Spinal cord (tissue), 10 donors: ENCODE measurements at places on chromosomes 7 and 10.
A peak's percentile ranks its signal among the peaks of the same experiment; 100 is the strongest.

- no peak for DNase-seq
Observed at GRCh38 chr10:23114228-23114850, 19.0 kb downstream of the MSRB2 start.

DNA sequence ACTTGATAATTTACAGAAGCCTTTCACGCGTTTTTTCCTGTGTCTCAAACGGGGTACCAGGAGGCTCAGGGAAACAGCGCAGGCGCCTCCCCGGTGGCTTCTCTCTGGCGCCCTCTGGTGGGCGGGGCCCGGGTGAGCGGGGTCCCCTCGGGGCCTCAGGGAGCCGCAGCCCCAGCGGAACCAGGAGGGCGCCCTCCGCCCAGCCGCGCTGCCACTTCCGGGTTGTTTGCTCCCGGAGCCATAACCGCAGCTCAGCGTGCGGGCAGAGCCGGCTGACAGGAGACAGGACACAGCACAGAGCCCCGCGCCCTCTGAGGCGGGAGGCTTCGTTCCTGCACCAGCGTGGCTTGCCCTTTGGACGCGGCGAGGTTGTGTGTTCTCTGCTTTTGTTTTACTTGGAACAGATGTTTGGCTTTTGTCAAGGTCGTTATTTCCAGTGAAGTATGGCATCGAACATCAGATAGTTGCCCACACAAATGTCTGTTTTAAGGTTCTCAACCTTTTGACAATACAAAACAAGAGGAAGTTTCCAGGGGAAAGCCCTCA, 6.9 kb upstream of the CYP2E1 start:
- DNase-seq: no peak

DNA sequence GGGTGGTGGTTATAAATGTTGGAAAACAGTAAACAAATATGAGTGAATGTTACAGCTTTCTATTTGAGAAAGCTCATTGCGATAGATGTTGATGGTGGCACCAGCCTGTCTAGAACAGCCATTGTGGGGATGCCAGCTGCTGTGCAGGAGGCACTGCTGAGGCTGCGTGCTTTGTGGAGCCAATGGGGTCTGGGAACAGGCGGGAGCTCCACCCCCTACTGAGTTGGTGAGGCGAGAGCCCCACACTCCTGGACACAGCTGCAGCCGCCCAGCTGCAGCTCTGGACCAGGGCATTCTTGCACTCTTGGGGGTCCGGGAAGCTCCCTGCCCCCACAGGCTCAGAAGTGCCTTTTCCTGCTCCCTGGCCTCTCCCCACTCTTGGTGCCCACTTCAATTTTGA, 1147.1 kb upstream of the LRRTM3 start:
- no peak for DNase-seq

GRCh38 chr10:70055550-70055949, 2.9 kb downstream of the MACROH2A2 start:
- no peak for DNase-seq

DNA sequence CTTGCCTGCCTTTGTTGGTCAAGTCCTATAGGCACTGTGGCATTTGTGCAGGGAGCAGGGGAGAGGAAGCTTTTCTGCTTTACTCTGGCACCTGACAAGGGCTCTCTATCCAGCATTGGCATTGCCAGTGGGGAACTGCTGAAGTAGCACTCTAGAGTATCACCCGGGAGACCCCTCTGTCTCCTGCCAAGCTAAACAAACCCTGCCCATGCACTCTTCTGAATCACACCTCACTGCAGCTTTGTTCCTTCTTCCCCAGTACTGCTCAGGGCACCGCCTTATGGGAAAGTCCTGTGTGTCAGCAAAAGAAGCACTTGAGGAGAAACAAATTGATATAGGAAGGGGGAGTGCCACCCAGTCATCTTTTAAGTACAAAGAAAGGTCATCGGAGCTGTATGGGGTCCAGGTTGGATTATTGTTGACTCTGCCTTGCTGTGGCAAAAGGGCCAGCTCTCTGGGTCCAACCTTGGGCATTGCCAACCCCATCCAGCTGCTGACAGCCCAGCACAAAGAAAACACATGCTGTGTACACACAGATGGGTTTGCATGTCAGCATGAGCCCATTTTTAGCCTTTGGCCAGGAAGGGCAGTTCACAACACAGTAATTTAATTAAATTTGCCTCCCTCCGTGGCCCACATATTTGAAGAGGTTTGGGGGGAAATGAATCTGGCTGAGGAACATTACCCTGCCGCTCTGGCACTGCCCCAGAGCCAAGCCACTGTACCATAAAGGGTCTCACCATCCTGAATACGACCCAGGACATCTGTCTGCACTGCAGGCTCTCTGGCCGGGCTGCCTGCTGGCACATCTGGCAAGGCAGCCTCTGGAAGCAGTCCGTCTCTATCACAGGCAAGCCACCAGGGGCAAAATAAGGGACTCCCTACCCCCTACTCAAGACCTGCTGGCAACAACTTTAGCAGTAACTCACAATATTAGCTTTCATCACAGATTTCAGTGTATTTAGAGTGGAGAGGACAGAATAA, 13.1 kb downstream of the LRRC4 start:
- peak; percentile 79 for DNase-seq

DNA sequence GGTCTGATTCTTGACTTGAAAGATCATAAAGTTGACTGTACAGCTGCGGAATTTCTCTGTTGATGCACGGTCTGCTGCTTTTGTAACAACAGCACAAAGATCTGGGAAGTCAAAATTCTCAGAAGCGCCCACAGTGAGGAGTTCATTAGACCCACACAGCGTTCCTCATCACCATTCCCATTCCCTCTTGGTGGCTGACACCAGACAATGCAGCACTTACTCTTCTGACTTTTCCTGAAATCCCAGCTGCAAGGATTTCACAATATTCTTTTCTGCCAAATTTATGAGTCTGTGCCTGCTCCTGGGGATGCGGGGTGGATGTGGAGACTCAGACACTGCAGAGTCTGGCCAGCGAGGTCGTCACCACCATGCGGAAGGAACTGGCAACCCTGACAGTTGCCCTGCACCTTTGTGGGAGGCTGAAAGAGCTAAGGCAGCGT, 233.9 kb downstream of the FANK1 start:
- DNase-seq: peak; percentile 31

GRCh38 chr7:3397324-3397723, 96.3 kb downstream of the SDK1 start:
- DNase-seq: no peak

DNA sequence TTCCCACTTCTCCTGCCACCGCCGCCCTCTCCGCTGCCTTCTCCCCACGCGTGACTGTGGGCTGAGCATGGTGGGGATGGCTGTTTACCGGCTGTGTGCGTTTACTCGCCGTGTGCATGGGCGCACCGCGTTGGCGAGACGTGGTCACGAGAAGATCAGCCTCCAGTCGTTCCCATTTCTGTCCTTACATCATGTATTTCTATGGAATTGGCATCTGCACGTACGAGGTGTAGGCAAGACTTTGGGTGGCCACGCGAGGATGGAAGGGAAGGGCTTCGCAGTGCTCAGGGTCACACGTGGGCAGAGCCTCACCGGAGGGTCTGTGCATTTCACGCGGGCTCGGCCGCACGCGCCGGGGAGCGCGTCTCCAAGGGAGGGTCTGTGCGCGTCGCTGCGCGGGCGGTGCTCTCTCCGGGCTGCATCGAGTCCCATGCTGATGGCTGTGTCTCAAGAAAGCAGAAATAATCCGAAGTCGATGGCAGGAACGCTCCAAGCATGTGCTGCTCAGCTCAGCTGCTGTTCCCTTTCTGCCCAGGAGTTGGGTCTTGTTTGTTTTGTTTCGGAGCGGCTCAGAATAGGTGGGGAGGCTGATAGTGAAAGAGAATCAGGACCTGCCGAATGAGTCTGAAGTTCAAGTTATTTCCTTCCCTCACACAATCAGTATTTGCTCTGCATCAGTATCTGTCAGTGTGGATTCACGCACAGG, 973 bp downstream of the CAMK1D start:
- peak; percentile 80 for DNase-seq

DNA sequence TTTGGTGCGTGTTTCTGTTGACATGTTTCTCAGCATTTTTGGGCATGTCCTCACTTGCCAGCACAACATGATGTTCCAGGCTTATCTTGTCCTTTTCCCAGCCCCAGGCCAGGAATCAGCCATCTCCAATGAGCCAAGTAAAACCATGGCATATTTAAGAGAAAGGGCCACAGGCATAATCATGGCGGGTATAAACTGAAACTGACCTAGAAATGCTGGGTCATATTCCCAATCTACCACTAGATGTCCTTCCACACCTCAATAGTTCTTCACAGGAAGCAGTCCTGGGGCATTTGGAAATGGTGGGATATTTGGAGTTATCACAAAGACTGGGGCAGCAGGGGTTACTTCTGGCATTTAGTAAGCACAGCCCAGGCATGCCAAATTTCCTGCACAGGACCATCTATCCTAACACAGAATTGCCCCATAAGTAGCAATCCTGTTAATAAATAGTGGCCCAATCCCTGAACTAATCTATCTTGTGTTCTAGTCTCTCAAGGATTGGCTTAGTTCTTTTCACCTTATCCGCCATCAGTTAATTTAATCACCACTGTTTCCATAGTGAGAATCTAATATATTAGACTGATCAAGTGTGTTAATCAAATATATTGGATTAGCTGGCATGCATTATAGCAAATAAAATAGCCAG, 101.6 kb downstream of the NPSR1 start:
- peak; percentile 42 for DNase-seq

DNA sequence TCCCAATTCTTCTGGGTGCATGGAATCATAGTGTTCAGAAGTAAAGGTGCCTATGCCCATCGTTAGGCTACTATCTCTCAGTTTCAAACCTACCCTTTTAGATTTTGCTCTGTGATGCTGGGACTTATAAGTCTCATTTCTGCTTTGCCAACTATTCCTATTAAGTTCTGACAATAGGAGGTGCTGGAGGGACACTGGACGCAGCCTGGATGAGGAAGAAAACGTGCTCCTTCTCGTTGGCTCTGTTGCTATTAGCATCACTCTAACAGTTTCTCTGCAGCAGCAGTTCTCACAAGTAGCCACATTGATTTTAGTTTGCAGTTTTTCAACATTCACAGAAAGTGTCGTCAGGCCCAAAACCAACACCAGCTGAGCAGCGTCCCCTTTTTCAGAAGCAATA, 72.4 kb downstream of the ABCC2 start:
- DNase-seq: peak; percentile 29

- DNase-seq: no peak
Observed at GRCh38 chr7:100629117-100629716, 12.1 kb downstream of the TFR2 start.

DNA sequence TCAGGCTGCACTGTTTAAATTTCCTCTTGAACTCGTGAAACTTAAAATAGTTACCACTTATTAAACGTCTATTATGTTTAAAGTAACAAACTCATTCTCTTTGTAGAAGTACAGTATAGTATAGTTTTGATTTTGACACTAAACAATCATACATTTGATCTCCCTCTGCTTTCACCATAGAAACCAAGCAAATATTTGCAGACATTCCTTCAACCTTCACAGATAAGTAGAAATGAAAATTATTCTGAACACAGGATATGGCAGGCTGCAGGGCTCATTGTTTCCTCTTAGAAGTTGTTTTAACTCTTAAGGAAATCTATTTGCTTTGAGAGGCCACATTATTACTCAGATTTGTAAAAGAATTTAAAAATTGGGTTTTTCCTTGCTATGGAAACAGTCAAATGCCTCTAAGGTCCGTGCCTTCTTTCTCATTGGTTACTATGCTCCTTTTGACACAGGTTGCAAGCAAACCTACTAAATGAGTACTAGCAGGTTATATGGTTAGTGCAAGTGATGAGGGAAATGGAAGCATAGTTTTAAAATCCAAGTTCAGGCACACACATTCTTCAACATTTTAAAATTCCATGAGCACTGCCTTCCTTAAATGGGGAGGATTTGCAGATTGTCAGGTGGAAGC, 92.8 kb upstream of the FAM133B start:
- DNase-seq: no peak

DNA sequence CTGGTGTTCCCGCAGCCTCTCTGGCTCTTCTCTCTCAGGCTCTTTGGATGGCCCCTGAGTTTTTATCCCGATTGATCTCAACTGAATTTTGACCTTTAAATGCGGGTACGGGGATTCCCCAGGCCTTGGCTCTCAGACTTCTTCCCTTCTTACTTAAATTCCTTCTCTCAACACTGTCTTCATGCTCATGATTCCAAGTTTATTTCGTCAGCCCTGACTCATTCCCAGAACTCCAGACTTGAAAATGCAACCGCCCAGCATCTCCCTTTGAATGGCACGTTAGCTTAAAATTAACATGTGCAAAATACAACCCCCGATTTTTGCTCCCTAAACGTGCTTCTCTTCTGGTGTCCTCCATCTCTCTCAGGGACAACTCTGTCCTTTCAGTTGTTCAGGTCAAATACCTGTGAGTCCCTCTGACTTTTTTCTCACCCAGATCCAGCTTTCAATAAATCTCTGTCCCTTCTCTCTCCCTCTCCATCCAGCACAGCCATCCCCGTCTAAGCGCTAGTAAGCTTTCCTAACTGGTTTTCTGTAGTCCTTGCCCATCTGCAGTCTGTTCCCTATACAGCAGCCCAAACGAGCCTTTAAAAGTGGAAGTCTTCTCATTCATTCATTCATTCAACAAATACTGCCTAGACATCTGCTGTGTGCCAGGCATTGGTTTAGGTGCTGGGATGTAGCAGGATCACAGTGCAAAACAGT, 7.1 kb downstream of the HECW1 start:
- no peak for DNase-seq

GRCh38 chr7:108093341-108093740, 36.8 kb downstream of the LAMB4 start:
- no peak for DNase-seq

GRCh38 chr7:80967917-80968297, 49.1 kb upstream of the SEMA3C start:
- no peak for DNase-seq

GRCh38 chr10:128630787-128631252, 504.6 kb upstream of the MKI67 start:
- no peak for DNase-seq

GRCh38 chr7:157896774-157897555, 560.2 kb downstream of the DNAJB6 start:
- no peak for DNase-seq

- no peak for DNase-seq
Observed at GRCh38 chr10:25631471-25631870, 302.6 kb upstream of the MYO3A start.

- DNase-seq: no peak
Observed at GRCh38 chr7:112052498-112052897, 153.7 kb downstream of the DOCK4 start.

DNA sequence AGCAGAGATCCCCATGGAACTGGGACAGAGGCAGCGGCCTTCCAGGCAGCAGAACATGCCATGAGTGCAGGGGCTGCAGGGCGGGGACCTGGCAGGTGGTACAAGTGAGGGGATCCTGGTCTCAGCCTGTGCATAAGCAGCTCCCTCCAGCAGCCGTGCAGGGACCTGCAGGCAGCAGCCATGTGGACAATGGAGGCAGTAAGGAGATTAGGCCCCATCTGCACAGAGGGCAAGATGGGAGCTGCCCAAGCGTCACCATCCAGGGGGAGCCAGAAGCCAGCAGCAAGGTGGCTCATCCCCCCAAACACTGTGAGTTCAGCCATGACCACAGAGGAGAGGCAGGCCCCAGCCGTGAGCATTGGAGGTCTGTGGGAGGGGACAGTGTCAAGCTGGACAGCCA, 3.1 kb downstream of the DDC start:
- DNase-seq: no peak

GRCh38 chr7:151384776-151385625, 24.8 kb downstream of the WDR86 start:
- no peak for DNase-seq

- no peak for DNase-seq
Observed at GRCh38 chr7:92282221-92282814, 36.5 kb downstream of the ANKIB1 start.
